ENCODE measurements at places on chromosomes 1 and 21. TPM values are rescaled to one million over a fixed set of nuclear protein-coding genes. Genes with fewer than 3 reads are reported as not detected.

TDRD10 gene
- not detected for polyA plus RNA-seq

GRCh38 chr1:207565546-207566468 is 69.8 kb downstream of the CR1 start:
- DNase-seq = no peak

SIK1 gene
- polyA plus RNA-seq = 0.08 TPM

FOXO6 gene
- not detected for polyA plus RNA-seq

DNA sequence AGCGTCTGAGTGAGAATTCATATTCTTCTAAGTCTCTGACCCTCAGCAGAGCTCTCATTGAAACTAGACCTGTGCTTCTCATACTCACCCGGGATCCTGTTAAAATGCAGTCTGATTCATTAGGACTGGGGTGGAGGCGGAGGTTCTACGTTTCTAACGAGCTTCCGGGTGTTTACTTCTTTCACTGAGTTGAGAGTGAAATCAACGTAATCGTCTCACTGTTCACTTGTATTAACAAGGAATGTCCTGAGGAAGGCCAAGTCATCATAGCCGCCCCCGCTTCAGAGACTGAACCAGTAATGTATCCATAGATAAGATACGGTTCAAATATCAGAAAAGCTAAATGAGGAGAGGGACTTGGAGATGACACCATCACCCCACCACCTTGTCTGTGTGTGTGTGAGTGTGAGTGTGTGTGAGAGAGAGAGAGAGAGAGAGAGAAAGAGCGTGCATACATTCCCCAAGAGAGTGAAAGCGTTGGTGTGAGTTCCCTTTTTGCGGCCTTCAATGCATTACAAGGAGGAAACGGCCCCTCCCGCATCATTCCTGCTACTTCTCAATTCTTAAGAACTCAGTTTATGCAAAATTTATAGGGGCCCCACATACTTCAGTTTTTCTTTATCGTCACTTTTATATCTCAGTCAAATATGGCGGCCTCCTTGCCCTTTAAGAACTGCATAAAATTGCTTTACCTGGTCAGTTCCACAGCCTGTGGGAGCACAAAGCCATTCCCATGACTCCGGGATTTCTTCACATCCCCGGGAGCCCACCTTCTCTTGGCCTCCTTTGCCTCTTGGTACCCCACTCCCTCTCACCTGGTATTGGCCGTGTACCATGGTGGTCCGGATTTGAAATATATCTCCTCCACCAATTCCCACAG is 19.8 kb downstream of the KMO start:
- DNase-seq = peak; percentile 35

ANKRD65 gene
- not detected for polyA plus RNA-seq

NBPF8 gene
- 1.1 TPM for polyA plus RNA-seq

C1orf21 gene
- 119 TPM for polyA plus RNA-seq

- no peak for DNase-seq
These were observed 641 bp upstream of the CFAP107 start for GRCh38 chr1:12745126-12745991.

- no peak for DNase-seq
These were observed 47.6 kb downstream of the KCNJ6 start for GRCh38 chr21:37868446-37869295.

GRCh38 chr1:162370721-162371120 is 5.9 kb downstream of the SPATA46 start:
- DNase-seq = no peak

- DNase-seq = no peak
These were observed 18.8 kb downstream of the RNF220 start for GRCh38 chr1:44423591-44424537.

DNA sequence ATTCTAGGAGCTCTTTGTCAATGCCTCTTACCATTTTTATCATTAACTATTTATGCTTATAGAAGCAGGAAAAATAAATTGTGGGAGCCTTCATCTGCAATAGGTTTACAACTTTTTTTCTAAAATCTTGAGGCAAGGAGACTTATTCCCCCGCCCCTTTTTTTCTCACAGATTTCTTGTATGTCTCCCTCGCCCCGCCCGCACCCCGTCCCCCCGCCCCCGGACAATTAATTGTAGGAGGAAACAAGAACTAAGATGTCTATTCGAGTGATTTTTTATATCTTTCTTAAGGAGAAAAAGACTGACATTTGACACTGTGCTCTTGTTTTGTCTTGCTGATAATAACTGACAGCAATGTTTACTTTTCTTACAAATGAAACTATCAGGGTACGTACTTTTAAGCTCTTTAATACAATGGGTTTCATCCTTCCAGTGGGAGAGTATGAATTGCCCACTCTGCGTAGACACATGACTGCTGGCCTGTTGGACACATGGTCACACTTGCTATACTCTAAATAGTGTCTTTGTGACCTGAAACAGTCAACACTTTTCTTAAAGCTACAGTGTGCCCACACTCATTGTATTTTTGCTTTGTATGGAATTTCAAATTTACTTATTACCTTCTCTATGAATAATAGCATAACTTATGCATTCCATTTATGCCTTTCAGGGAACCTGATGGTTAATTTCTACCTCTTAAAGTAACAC is 1.5 kb upstream of the IVNS1ABP start:
- no peak for DNase-seq

GRCh38 chr1:205569411-205570172 is 62.2 kb downstream of the ELK4 start:
- DNase-seq = no peak

GRCh38 chr1:107430540-107431228 is 289.8 kb downstream of the NTNG1 start:
- DNase-seq = no peak

WNT9A gene
- not detected for polyA plus RNA-seq

Data from immature natural killer cell (primary cell).